ENCODE measurements at places on chromosomes 5 and 9.

DNA sequence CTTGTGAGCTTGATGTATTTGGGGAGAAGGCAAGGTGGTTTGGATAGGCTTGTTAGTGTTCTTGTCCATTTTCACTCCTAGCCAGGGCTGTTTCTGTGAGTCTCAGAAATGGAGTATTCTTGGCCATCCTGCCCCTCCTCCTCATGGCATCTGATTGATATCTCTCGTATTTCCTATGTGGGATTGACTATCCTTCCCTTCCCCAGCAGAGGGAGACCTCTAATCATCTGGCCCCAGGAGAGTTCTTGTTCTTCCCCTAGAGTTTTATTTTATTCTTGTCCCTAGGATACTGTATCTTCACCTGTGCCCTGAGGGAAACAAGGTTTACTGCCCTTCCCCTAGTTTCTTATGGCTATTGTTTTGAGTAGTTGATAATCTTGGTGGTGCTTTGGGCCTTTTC lies 114.4 kb downstream of the VPS13A start:
- no peak for DNase-seq

DNA sequence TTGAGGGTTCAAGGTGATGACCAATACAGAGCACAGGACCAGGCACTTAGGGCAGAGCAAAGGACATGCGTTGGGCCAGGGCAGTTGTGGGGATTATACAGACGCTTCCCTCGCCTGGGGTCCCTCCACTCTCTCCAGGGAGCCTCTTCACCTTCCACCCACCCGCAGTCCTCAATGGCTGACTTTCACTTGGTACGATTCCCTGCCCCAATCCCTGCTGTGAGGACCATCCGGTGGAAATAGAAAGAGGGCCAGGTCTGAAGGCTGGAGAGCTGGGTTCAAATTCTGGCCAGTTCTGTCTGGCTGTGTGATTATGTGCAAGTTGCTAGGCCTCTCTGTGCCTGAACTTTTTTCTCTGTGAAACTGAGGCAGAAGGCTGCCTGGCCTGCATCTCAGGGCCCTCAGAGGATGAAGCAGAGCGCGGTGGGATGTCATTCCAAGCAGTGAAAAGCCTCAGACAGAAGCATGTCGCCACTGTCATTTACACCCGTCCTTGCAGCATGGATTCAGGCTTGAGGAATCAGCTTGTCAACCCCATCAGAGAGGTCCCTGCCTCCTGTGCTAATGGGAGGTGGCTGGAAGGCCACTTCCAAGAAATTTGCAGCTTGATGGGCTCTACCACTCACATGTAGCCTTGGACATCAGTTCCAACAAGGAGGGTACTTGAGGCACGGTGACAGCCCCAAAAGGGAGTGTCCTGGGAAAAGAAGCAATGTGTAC lies 206.6 kb upstream of the IER5L start:
- DNase-seq: no peak

DNA sequence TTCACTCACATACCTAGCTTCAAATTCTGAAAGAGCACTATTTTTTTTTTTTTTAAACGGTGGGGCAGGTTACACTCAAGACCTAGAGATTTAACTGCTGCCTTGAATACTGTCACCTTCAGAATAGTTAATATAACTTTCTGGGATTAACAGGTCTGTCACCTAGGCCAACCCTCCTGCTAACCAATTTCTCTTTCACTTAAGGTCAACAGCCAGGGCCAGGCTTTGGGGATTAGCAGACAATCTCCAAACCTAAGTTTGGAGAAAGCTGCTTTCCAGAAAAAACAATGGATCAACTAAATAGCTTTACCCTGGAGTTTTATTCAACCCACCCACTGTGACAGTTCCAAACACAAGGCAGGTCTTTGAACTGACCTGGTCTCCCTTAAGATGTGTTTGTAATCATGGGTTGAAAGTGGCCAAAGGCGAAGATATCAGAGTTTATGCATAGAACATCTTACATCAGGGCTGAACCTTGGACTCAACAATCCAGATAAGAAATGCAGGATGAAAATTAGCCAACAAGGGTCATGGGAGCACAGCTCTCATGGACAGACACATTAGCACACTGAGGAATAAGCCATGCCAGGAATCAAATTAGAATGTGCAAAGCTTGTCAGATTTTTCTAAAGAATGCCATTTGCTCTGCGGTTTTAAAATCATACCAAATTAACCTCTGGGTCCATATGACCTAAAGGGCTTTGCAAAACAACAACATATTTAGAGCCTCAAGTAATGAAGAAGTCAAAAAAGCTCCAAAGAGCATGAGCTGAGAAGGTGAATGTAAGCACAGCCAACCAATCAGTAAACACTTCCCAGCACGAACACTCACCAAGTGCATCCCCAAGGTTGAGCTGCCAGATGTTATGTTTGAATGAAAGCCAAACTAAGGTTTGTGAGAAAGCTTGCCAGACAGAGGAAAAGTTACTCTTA lies 538.5 kb upstream of the DMAC1 start:
- no peak for DNase-seq

- no peak for DNase-seq
These were observed 20.5 kb upstream of the TXN start for GRCh38 chr9:110276781-110277180.

GRCh38 chr5:175698401-175699115 lies 40.7 kb downstream of the HRH2 start:
- DNase-seq: no peak

- peak; percentile 58 for DNase-seq
These were observed 215.7 kb downstream of the SEMA6A start for GRCh38 chr5:116358911-116359418.

GRCh38 chr5:25414742-25415141 lies 770.0 kb upstream of the CDH10 start:
- no peak for DNase-seq

GRCh38 chr9:124149992-124150391 lies 107.8 kb upstream of the NEK6 start:
- no peak for DNase-seq

- no peak for DNase-seq
These were observed 103.2 kb downstream of the LHFPL2 start for GRCh38 chr5:78545406-78545805.

GRCh38 chr5:19555436-19555835 lies 432.6 kb downstream of the CDH18 start:
- no peak for DNase-seq

- DNase-seq: no peak
These were observed 156.8 kb downstream of the MAPKAP1 start for GRCh38 chr9:125549891-125550885.

DNA sequence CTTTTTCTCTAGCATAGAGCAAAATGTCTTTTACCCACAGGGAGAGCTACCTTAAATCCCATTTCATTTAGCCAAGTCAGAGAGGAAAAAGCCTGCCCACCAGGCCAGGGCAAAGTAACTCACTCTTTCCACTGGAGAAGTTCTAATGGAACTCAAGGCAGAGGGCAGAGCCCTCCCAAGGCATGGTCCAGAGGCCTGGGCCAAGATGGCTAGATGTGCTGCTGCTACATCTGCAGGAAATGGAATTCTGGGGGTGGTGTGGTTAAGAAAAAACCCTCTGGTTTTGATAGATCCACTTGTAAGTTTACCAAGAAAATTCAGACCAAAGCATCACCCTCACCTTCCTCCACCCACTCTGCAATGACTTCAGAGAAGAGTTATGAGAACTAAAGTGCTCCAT lies 37.3 kb downstream of the CSF2 start:
- DNase-seq: no peak

DNA sequence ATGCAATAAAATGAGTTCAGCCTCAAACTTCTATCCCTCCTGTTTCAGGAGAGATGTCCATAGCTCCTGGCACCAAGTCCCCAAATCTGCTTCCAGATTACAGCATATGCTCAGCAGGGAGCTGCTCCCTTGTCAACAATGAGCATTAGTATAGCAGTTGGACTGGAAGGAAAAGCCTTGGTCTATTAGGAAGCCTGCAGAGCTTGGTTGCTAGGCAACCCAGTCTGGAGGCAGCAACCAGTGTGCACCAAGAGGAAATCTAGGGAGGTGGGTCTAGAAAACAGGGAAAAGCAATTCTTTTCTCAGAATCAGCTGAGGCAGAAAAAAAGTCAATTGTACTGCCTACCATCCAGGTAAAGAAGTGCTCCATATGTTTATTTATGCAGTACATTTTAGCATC lies 229.5 kb upstream of the NMUR2 start:
- DNase-seq: no peak

DNA sequence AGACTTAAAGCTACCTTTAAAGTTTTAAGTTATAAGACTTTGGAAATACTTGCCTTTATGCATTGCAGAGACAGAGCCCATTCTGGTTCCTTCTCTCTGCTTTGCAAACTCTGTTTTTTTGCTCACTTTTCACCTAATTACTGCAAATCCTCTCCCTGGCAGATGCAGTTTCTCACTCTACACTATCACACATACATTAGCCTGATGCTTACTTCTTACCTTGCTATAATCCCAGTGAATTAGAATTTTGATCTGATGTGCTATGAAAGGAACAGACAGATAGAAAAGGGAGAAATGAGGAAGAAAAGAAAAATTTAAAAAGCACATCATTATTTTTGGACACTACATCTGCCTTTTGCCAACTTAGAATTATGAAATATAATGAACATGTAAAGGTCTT lies 489.5 kb upstream of the EDIL3 start:
- no peak for DNase-seq

DNA sequence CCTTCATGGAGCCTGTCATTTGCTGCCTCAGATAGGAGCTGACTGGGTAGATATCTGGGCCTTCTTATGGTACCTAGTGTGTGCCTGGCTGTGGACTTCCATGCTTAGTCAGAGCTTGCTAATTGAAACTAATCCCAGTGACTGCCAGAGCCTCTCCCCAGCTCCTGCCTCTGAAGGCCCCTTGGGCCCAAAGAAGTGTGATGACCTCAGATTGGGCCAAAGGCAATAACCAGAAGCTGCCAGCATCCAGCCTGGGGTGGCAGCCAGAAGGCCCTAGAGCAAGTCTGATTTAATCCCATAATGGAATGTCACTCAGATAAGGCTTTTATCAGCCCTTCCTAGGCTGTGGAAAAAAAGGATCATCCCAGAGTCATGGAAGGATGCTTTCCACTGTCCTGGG lies 17.1 kb upstream of the CDC23 start:
- no peak for DNase-seq

GRCh38 chr9:93517331-93517730 lies 59.1 kb upstream of the PHF2 start:
- no peak for DNase-seq

GRCh38 chr9:135090081-135090480 lies 2.6 kb downstream of the OLFM1 start:
- DNase-seq: no peak

DNA sequence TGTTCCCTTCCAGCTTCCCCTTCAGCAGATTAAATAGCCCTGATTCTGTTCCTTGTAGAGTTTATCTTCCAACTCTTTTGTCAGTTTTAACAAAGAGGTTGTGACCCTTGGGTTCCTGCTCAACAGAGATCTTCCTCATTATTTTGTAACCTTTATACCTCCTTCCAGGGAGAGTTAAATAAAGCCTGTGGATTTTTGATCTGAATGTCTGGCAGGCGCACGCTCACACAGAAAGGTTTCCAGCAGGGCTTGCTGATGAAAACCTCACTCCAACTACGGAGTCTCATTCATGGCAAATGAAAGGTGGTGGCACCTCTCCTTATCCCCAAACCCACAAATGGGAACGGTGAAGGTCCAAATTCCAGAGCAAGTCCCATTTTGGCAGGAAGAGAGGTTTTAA lies 129.0 kb downstream of the SREK1 start:
- no peak for DNase-seq

DNA sequence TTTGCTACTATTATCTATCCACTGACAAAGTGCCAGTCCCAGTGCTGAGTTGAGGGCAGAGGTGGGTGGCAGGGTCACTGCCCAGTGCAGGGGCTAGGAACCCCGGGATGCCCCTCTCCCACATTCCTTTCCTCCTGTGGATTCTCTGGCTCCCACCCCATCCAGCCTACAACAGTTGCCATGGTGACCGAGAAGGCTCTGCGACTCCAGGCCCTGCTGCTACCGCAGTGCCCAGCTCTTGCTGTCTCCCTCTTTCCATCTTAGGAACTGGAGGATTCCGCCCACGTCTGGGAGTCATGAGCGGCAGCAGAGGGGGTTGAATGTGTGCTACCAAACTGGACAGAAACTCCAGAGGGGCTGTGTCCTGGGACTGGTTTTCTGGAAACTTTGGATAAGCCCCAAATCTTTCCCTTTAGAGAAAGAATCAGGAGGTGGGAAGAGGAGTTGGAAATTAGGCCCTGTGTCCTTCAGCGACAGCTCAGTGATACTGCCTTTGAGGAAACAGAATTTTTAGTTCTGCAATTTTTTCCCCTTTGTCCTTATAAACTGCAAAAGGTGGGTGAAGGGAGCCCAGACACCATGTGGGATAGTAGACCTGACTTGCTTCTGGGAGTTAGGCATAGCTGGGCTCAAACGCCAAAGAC lies 20.7 kb upstream of the C5orf47 start:
- no peak for DNase-seq

- DNase-seq: no peak
These were observed 267.6 kb downstream of the SPOCK1 start for GRCh38 chr5:137231540-137231939.

- no peak for DNase-seq
These were observed 21.5 kb downstream of the IL6ST start for GRCh38 chr5:55973296-55973695.

DNA sequence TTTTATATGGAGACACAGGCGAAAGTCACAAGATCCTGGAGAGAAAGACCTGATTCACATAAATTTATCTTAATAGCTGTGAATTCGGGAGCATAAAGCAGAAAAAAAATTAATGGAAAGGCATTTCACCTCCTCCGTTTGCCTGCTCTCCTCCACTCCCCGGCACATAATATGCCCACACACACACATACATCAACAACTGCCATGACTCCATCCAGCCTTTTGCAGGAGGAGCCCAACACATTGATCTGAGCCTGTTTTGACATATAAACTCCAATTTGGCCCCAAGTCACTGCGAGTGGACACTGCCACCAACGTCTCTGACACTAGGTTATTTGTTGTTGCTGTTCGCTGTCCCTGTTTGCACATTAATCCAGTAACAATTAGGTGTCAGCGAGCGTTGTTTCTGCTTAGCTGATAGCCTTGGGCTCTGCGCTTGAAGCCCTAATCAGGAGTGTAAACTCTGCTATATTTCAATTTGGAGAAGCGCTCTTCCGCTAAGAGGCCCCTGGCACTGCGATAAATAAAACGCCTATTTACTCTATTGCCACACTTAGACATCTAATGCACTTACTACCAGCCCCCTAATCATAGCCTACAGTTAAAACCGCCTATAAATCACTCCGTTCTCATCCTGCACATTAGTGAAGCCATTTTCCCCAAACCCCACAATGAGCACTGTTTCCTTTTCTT lies 195.8 kb upstream of the TBCA start:
- no peak for DNase-seq

GRCh38 chr5:111962906-111963305 lies 205.9 kb upstream of the NREP start:
- DNase-seq: no peak

DNA sequence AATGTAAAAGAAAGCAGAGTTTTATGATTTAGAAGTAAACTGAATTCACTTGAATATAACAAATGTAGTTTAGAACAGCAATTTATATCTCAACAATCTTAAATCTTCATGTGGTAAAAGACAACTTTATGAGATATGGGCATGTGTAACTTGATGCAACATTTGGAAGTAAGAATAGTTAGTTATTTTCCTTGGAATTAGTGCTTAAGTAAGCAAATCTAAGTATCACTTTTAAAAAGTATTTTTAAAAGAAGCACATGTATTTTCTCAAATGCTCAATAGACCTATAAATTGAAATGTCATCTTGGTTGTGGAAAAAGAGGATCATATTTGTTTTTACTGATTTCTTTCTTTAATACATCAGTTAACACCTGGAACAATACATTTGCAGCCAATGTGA lies 340.3 kb upstream of the CDH6 start:
- DNase-seq: no peak
